ENCODE measurements at places on chromosomes 4 and X.

GRCh38 chr4:181418496-181418895 is 824.7 kb upstream of the TENM3 start:
- DNase-seq, result no peak

GRCh38 chrX:2888309-2888708 is 40.8 kb downstream of the ARSD start:
- DNase-seq, result no peak

- DNase-seq, result no peak
Observed at GRCh38 chr4:18127030-18127429, 105.5 kb upstream of the LCORL start.

DNA sequence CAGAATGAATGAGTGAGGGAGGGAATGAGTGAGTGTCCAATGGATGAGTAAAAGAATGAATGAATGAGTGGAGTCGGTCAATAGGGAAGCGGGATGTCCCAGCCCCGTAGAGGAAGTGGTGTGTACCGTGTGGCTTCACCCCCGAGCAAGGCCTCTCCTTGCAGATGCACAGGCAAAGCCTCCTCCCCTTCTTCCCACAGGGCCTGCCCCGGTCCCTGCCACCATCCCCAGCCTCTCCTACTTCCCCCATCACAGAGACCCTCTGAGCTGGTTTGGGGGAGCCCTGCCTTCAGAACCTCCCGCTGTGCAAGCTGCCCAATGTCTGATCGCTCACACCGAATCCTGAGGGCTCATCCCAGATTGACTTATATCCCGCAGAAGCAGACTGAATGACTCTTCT is 13.6 kb downstream of the HTRA3 start:
- no peak for DNase-seq

GRCh38 chr4:78776079-78776728 is at the start of gene BMP2K:
TSS of gene BMP2K (plus strand) at chr4:78776350. CDS start at chr4:78776544, 194 bp downstream.
- no peak for DNase-seq

GRCh38 chr4:141890279-141890678 is 253.9 kb downstream of the IL15 start:
- no peak for DNase-seq

DNA sequence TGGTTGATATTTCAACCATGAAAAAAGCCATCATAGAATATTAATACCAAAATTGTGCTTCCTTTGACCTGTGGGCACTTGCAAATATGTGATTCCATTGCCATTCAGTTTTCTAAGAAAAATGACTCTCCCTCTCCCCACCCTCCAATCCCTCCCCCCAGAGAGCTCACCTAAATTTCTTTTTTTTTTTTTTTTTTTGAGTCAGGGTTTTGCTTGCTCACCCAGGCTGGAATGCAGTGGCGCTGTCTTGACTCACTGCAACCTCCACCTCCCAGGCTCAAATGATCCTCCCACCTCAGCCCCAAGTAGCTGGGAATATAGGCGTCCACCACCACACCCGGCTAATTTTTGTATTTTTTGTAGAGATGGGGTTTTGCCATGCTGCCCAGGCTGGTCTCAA is 47.0 kb downstream of the SNX25 start:
- no peak for DNase-seq

- no peak for DNase-seq
Observed at GRCh38 chrX:67346667-67347066, 197.2 kb upstream of the AR start.

DNA sequence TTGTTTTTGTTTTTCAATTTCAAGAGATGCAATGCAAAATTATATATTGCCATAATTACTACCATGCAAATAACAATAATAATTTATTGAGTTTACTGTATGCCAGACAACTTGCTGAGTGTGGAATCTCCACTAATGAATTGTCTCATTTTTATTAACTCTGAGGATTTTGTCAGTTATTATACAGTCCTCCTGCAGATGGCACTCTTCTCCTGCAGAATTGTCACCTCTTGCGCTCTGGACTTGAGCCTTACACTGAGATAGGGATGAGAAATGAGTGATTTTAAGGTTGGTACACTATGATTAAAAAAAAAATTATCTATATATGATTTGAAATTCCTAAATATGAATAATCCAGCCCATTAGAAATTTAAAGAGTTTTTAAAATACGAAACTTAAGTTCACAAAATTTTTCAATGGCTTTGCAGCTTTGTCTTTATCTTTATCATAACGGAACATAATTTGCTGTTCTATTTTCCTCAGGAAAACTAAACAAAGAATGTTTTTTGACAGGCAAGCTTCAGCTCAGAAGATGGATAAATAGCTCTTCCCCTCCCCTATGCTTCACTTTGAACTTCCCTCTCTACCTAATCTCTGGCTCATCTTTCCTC is 12.7 kb upstream of the PAQR3 start:
- no peak for DNase-seq

All from GM12878 (cell line).